ENCODE measurements at places on chromosomes 16 and 17.

- DNase-seq = no peak
Measured at GRCh38 chr16:48176635-48177408, 21.0 kb upstream of the ABCC12 start.

- no peak for DNase-seq
Measured at GRCh38 chr17:37485938-37486570, 3.6 kb upstream of the DUSP14 start.

DNA sequence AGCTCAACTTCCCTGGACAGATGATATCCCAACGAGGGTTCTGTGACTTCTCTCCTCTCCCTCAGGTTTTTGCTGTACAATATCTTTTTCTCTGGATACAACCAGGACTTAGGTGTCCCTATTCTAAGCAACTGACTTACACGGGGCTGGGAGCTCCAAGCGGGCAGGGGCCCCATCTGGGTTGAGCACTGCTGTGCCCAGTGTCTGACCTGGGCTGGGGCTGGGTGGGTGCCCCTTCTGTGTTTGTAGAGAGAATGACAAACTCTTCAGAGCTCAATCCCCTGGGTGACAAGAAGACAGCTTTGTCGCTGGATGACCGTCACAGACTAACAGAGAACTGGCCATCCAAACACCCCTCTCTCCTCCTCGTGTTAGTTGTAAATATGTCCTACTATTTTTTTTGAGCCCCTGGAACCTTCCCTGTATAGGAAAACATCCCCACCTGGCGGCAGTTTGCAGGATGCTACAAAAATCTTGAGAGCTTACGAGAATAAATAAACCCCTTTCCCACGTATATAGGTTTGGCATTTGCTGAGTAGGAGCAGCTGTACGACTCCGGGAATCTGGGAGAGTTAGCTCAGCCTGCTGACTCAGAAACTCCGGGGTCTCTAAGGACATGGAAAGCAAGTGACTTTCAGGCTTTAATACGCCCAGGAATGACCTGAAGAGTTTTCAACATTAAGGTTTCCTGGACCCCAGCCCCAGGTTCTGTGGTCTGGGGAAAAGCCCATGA lies 23.7 kb upstream of the RCVRN start:
- no peak for DNase-seq

DNA sequence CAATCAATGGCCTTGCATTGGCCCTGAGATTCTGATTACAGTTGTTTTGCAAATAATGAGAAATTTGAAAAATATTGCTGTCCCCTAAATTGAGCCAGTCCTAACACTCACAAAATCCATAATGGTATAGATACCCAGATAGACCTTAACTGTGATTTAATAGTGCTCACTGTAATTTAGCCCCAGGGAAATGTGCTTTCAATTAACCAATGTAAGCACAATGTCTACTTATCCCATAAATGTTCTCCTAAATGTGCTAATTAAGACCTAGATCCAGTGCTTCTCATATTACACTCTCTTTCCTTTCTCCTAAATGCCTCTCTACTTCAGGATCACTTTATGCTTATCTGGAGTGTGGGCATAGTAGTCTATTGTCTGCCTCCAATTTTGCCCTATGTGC lies 417.8 kb upstream of the CCL2 start:
- DNase-seq = no peak

DNA sequence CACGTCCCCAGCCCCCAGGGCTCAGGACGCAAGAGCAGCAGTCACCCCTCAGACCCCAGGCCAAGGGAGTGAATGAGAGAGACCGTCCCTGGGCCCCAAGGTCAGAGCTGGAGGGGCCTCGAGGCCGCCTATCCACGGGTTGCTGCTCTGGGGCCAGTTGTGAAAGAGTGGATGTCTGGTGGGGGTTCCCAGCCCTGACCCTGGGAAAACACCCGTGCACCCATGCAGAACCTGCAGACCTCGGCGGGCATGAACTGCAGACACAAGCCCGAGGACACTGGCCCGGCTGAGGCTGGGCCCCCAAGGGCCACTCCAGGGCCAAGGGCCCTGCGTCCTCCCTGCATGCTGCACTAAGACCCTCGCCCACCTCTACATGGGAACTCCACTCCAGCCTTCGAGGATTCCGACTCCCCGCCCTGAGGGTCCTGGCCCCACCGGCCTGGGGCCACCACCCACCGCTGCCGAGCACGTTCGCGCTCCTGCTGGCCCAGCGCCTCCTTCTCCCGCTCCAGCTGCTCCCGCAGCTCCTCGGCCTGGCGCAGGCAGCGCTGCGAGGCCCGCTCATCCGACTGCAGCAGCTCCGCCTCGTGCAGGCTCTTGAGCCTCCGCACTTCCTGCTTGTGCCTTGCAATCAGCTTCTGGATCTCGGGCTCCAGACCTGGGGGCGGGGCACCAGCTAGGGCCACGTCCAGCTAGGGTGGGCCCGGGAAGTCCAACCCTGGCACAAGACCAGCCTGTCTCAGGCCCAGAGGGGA lies 27.6 kb upstream of the AATK start:
- DNase-seq = peak; percentile 27

- no peak for DNase-seq
Measured at GRCh38 chr17:41769985-41770384, 16.5 kb downstream of the JUP start.

GRCh38 chr17:4980644-4981216 lies 6.7 kb downstream of the CAMTA2 start:
- peak; percentile 70 for DNase-seq

GRCh38 chr16:82672676-82673075 lies 45.9 kb downstream of the CDH13 start:
- no peak for DNase-seq

- no peak for DNase-seq
Measured at GRCh38 chr16:49194537-49195236, 87.0 kb downstream of the CBLN1 start.

- DNase-seq = peak; percentile 12
Measured at GRCh38 chr16:57044931-57045693, 47.3 kb upstream of the CPNE2 start.

GRCh38 chr16:25413133-25413532 lies 155.5 kb upstream of the ZKSCAN2 start:
- DNase-seq = no peak

GRCh38 chr17:72135546-72136325 lies 14.9 kb downstream of the SOX9 start:
- DNase-seq = no peak

DNA sequence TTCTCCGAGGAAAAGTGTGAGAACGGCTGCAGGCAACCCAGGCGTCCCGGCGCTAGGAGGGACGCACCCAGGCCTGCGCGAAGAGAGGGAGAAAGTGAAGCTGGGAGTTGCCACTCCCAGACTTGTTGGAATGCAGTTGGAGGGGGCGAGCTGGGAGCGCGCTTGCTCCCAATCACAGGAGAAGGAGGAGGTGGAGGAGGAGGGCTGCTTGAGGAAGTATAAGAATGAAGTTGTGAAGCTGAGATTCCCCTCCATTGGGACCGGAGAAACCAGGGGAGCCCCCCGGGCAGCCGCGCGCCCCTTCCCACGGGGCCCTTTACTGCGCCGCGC lies at the start of gene ERBB2:
TSS of gene ERBB2 (plus strand) at position 247 of the 330 bp plus-strand sequence. CDS start 175 bp downstream, outside the sequence.
- peak; percentile 40 for DNase-seq

DNA sequence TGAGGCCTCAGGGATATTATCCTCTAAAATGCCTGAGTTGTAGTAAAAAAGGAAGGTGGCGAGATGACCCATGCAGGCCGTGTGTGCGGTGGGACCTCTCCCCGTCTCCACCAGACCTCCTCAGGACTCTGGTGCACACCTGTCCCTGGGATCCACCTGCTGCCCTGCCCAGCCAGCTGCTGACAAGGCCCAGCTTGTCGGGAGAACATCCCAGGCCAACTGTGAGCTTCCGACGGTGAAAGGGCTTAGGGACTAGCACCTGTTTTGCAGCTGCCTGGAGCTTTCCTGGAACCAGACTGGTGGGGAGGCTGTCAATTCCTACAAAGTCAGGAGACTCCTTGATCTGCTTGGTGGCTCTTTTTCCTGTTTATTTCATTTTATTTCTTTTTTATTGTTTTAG lies 11.6 kb downstream of the IL34 start:
- no peak for DNase-seq

- no peak for DNase-seq
Measured at GRCh38 chr17:33847900-33848299, 407.2 kb upstream of the CCL2 start.

DNA sequence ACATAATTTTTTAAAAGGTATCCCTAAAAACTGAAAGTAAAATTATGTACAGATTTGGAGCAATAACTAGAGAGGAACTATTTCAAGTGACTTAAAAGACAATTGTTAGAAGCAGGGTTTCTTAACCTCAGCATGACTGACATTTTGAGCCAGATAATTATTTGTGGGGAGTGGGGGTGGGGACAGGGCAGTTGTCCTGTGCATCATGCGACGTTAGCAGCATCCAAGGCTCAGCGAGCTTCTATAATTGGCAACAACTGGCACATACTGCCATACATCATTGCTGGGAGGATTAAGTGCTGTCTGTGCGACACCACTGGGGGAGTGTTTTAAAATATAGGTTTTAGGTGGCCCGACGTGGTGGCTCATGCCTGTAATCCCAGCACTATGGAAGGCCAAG lies 27.1 kb downstream of the GABARAPL2 start:
- DNase-seq = no peak

DNA sequence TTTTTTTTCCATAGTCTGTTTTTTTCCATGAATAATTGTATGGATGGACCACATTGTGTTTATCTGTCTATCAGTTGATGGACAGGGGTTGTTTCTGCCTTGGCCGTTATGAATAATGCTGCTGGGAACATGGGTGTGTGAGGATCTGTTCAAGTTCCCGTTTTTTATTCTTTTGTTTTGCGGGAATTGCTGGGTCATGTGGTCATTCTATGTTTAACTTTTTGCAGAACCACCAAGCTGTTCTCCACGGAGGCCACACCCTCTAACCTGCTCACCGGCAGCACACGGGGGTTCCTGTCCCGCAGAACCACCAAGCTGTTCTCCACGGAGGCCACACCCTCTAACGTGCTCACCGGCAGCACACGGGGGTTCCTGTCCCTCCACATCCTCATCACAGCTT lies 5.9 kb upstream of the MSLN start:
- DNase-seq = peak; percentile 51

DNA sequence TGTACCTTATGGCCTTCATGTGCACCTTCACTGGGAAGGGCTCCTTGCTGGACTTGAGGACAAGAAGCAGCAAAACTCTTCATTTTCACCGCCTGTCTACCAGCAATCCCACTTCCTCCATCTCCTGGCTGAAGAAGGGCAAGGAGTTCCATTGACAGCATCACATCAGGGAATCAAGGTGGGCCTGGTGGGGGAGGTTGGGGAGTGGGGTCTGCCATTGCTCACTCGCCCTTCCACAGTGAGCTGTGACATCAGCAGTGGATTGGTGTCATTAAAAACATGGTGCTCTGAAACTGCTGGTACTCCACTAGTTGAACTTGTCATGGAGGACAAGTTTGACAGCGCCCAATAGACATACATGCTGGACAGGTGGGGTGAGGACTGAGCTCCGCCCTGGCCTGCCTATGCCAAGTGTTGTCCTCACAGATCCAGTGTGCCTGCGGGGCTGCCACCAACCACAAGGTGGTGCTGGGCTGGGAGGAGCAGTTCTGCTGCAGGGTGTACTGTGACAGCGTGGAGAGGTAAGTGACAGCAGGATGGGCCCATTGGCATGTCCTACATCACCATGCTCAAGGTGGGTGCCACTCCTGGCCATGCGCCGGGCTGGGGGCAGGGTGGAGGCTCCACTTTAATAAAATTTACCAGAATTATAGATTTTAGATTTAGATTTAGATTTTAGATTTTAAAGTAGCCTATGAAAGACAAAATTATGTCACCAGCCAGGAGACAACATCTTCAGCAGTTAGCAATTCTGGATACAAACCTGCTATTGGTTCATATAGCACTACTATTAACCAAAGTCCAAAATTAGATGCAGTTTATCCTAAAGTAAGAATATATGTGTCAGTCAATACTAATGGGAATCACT lies 1729.1 kb downstream of the TP53TG3F start:
- no peak for DNase-seq

- DNase-seq = no peak
Measured at GRCh38 chr17:82444284-82444893, 6.2 kb downstream of the CYBC1 start.

- DNase-seq = no peak
Measured at GRCh38 chr16:30929167-30929566, 5.8 kb downstream of the FBXL19 start.

DNA sequence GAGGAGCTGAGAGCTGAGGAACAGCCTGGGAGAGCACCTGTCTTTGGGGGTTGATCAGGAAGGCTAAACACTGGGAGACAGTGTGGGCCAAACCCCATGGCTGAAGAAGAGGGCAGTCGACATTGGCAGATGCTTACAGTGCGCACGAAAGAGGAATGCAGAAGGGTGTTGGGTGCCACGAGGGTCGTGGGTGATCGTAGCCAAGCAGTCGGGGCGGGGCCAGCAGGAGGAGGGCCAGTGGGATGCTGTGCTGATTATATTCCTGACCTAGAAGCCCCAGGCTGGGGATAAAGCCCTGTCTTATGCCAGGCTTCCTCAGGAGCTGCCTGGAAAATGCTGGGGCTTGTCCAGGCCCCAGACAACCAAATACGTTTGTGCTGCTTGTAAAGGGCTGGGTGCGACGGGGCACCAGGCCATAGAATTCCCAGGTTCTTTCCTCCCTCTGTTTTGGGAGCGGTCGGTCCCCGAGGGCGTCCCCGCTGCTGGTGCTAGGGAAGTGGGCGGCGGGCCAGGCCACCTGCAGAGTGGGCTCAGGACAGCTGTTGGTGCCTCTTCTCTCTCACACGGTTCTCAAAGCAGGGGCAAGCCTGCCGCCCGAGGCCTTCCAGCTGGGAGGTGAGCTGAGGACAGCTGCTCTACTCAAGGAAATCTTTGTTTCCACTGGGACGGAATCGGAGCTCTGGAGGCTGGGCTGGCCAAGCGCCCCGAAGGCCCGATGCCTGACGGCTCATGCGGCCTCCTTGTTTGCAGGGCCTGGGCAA lies 10.0 kb downstream of the C1QTNF1 start:
- DNase-seq = no peak

DNA sequence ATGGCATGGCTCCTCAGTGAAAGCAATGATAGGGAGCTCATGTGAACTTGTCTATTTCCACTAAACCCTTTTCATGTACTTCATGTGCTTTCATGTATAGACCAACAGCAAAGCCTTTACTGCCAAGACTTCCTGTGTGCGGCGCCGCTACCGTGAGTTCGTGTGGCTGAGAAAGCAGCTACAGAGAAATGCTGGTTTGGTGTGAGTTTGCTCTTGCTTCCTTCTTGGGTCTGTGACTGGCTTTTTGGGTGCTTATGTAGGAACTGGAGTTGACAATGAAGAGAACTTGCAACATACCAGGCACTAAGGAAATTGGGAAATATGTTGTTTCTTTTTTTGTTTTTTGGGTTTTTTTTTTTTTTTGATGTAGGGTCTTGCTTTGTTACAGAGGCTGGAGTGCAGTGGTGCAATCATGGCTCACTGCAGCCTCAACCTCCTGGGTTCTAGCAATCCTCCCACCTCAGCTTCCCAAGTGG lies 5.7 kb downstream of the SNX11 start:
- DNase-seq = peak; percentile 78

DNA sequence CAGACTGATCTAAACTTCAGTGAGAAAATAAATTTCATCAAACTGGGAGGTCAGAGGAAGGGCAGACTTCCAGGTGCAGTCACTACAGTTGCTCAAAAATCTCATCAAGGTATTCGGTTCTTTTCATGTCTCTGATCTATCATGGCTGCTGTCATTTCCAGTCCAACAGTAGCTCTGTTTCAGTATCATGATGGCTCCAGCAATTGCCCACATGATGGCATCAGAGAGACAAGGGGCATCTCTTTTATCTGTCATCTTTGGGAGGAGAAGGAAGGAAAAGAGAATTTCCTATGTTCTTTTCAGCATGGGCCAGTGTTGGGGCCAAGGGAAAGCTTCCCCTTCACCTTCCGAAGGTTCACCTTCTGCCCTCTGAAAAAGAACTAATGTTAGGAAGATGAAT lies 504.9 kb upstream of the HSBP1 start:
- DNase-seq = no peak

GRCh38 chr16:65950211-65950610 lies 416.3 kb upstream of the CDH5 start:
- no peak for DNase-seq
